Epithelial cell of proximal tubule (primary cell): ENCODE measurements at places on chromosomes 1 and 21. TPM values are rescaled to one million over a fixed set of nuclear protein-coding genes. Genes with fewer than 3 reads are reported as not detected.

DNA sequence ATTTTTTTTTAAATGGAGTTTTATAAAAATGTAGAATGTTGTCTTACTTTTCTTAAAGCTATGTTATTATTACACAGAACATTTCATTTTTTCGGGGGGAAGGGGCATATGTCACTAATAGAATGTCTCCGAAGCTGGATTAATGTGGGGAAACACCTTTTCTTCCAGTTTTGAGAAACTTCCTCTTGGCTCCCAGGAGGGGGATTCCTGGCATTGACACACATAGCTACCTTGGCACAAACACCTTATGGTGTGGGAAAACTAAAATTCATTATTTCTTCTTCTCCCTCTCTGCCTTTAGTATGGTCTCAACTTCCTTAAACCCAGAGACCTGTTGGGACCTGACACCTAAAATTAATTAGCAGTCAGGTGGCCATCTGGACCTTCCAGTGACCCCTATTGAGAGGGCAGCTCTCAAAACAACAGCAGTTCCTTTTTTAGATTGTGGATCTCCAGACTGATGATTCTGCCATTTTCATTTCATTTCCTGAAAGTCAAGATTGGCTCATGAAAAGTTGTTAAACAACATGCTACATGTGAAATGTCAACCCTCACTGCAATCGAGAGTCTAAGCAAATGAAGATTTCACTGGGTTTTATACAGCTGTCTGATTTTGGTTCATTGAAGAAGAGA, 70.1 kb upstream of the EDEM3 start:
- DNase-seq: no peak

DNA sequence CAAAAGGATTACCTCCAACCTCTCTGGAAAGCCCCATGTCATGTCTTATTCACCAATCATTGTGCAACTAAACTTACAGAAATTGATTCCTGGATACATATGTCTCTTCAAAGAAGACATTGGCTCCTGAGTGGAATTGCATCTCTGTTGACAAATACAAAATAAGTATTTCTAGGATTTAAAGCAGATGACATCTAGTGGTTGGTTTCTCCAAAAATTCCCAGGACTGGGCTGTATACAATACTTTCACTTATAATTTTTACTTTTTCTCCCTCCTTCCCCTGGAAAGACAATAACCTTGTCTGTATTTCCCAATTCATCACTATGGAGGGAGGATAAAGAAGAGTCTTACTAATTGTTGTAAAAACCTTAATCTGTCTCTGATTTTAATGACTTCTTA, 1347.4 kb downstream of the NCAM2 start:
- no peak for DNase-seq

Gene NOS1AP
- 0.72 and 2.2 TPM in 2 replicates for total RNA-seq

DNA sequence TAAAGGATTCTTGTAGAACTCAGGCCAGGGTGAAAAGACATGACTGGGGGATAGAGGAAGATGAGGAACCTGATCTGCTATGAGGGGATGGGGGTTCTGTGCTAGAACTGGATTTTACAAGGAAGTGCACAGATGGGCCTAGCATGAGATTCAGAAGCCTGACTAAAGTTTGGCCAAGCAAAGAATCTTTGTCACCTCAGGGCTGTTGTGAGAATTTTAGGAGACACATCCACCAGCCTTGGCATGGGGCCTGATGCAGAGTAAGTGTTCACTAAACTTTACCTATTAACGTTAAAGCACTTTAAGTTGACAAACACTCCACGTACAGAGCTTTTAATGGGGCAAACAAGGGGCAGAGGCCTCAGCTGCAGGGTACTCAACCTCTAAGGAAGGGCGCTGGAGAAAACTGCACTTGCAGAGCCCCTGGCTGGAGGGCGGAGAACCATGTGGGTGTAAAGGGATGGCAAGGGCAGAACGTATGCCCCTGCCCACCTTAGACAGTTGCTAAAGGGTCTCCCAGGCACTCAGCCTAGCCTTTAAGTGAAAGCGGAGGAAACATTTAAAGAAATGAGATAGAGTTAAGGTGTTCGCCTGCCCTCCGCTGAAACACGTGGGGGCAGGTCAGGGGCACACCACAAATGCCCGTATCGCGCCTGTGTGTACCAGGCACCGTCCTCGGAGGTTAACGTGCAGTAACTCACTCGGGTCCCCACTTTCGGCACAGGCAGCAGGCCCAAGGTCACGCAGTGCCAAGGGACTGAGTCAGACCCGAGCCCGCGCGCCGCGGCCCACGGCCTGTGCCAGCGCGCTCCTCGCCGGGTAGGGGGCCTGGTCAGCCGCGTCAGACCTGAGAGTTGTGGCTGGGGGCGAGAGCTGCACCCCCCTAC, 990 bp upstream of the MRPS6 start:
- no peak for DNase-seq

Gene MXRA8
- total RNA-seq: 43.2 and 137 TPM in 2 replicates

DNA sequence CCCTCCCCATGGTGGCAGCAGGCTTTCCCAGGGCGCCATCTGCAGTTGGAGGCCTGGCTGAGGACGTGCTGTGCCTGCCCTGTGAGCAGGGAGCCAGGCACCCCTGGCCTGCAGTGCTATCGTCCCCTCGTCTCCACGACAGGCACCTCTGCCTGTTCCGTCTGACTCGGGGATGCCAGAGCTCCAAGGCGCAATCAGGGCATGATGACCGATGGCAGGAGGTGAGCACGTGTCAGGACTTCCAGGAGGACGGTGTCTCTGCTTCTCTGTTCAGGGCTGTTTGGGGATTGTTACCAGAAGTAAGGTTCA, 125.2 kb downstream of the PCBP3 start:
- DNase-seq: no peak

DNA sequence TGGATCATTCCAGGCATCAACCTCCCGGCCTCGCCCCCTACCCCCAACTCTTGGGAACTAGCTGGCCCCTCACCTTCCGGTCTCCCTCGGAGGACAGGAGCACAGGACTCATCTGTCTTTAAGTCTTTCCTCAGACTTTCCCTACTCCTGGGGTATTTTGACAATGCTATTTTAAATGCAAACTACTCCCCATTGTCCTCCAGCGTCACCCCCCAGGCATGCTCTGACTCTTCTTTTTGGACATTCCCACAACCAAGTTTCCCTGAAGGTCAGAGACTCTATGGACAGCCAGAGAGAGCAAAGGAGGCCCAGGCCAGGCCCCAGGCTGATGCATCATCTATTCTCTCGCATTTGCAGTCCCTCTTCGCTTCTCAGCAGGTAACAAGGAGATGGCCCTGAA, 424.3 kb downstream of the PCP4 start:
- no peak for DNase-seq

Gene ZNF684
- 3.9 and 4.8 TPM in 2 replicates for total RNA-seq

DNA sequence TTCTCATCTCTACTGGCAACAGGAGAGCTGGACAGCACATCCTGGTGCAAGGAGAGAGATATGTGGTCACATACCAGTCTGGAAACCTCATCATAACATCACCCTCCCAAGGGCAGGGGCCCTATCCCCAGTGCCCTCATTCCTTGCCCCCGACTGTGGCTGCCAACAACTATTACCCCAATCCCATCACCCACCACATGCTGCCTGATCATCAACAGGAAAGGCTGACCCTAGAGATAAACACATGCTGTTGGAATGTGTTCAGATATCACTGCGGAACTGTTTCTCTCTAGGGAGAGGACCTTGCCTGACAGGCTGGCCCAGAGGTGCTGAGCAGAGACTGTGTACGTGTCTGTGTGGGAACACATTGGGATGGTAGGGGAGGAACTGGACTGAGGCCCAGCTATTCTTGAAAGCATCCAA, 4.5 kb upstream of the INKA2 start:
- no peak for DNase-seq

DNA sequence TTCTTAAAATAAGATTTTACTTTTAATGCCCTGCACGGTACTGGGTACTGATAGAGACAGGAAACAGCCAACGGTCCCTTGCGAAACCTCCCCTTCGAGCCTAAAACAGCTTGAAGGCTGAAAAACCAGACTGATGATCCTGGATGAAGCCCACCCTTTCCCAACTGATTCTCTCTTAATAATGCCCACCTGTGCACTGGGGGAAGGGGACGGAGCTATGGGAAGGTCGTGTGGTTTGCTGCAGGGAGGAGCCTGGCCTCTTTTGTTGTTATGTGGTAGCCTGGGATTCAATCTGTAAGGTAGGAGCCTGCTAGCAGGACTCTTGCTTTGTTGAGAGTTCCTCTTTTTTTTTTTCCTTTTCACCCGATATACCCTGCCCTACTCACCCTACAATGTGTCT, 25.6 kb downstream of the SAMSN1 start:
- no peak for DNase-seq

Gene CRYAA
- total RNA-seq: not detected in 2 replicates
